ENCODE measurements at places on chromosomes 4 and X.

- no peak for DNase-seq
These were observed 42.3 kb downstream of the RASL11B start for GRCh38 chr4:52904421-52904820.

GRCh38 chr4:20760053-20760452 lies 59.8 kb downstream of the PACRGL start:
- no peak for DNase-seq

DNA sequence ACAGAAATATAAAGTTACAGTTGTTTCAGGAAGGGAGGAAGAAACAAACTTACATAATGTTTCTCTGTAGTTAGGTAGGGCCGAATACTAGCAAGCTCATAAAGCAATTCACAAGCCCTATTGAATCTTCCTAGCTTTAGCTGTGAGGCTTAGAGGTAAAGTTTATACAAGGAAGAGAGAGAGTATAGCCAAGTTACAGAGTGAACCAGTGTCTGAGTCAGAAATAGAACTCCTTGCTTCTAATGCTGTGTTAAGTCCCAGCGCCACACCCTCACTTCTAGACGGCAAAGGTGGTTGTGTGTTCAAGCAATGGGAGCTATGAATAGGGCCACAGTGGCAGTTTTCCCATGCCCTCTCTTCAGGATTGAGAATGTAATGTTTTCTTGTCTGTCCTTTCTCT lies 6.1 kb downstream of the LPAR4 start:
- no peak for DNase-seq

DNA sequence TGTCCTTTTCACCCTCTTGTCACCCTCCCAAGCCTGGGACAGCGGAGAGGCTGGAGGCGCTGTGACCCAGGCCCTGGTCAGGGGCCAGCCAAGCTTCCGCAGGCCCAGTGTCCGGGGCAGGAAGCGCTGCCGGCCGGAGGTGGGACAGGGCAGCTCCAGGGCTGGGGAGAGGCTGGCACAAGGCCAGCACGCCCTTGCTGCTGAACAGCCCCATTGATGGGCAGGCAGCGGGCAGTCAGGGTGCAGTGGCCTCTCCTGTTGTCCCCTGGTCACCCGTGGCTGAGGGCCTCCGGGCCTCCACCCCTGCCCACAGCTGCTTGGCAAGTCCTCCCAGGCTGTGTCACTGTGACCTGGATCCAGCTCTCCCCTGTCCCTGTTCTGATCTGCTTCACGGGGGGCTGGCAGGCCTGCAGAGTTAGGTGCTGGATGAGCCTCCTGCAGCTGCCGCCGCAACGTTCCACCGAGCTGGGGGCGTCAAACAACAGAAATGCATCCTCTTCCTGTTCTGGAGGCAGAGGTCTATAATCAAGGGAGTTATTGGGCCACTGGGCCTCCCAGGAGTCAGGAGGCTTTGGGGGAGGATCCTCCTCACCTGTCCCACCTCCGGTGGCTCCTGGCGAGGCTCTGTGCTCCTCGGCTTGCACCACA lies 107.9 kb downstream of the PSAPL1 start:
- no peak for DNase-seq

DNA sequence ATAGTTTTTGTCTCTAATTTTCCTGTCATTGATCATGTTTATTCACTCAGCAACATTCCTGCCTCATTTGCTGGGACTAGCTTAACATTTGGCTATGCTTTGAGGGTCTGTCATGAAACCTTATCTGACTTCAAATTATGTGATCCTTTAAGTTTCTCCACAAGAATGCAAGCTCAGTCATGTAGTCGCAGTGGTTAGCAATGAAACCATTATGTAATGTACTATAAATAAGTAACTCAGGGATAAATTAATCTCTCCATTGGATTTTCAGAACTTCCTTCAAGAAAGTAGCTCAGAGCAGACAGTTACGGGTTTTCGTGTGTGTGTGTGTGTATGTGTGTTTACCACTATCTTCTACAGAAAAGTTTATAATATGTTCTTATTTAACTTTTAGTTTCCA lies 993.6 kb downstream of the ADGRL3 start:
- no peak for DNase-seq

GRCh38 chr4:11487139-11487538 lies 58.4 kb upstream of the HS3ST1 start:
- DNase-seq, result no peak

DNA sequence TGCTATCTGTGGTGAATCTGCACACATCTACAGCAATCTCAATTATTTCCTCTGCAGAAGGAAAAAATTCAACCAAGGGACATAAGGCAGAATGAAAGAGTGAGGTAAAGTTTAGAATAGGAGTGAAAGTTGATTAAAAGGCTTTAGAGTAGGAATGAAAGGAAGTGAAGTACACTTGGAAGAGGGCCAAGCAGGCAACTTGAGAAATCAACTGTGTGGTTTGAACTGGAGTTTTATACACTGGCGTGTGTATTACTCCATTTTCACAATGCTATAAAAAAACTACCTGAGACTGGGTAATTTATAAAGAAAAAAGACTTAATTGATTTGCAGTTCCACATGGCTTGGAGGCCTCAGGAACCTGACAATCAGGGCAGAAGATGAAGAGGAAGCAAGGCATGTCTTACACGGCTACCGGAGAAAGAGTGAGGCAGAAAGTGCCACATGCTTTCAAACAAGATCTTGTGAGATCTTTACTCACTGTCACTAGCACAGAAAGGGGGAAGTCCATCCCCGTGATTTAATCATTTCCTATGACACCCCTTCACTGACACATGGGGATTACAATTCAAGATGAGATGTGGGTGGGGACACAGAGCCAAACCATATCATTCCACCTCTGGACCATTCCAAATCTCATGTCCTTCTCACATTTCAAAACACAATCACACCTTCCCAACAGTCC lies 234.8 kb downstream of the IL15 start:
- DNase-seq, result peak; percentile 9

DNA sequence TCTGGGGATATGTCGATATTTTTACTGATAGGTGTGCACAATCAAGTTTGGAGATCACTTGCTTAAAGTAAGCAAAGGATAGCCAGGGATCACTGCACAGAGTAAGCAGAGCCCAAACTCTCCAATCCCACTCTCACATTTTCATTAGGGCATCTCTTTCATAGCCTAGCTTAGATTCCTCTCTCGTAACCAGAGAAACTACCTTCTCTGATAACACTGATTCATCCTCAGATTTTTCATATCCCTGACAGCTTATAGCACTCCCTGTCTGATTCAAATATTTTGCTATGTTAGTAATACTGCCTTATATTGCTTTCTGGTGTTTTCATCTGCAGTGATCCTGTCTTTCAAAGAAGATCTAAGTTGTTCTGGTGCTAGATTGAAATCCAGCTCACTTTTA lies 123.7 kb downstream of the CBLL2 start:
- DNase-seq, result no peak

GRCh38 chr4:159604781-159605180 lies 501.9 kb downstream of the RAPGEF2 start:
- no peak for DNase-seq

- no peak for DNase-seq
These were observed 979.3 kb downstream of the GLUD2 start for GRCh38 chrX:122026665-122027064.

DNA sequence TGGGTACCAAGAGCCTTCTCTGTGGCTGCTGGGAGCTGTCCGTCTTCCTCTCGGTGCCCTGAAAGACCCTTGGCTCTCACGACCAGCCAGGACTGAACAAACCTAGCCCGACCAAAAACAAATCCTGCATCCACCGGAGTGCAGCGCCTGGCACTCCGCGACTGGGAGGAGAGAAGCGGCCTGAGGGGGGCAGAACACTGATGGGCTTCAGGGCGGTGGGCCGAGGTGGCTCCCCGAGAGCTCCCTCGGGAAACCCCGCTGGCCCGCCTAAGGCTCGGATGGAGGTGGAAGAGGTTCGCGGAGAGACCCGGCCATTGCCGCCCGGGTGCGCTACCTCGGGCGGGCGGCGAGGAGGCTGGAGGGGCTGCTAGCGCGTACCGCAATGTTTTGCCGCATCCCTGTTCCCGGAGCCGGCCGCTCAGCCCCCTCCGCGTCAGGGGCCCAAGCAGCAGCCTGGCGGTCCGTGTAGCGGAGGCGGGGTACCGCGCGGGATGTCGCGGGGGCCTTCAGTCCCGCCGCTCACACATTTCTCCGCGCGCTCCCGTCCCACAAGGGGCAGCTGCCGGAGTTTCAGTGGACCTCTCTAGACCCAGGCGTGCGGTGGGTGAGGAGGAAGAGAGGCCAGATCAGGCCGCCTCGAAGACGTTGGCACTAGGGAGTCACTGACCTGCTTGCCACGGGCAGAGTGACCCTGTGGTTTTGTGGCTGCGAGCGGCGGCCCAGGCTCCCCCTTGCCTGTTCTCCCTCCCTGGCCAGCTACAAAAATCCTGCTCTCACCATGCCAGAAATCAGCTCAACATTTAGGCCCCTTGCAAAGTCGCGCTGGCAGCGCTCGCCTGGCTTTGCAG lies 2.2 kb downstream of the SLITRK4 start:
- peak; percentile 31 for DNase-seq

DNA sequence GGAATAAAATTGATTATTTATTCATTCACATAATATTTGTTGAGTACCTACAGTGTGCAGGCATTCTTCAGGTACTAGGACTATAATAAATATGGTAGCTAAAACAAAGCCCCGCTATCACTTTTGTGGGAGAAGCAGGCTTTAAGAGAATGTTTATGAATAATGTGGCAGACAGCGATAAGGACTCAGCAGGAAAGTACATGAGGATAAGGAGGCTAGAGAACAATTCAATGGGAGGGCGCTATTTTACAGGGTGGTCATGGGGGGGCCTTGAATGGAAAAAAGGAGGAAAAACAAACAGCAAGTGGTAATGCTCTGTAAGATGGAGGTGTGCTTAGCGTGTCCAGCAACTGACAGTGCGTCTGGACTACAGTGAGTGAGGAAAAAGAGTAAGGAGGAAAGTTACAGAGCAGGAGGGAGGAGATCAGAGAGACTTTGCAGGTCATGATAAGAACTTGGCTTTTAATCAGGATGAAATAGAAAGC lies 264.2 kb upstream of the ETNPPL start:
- no peak for DNase-seq

GRCh38 chr4:30696191-30696590 lies 24.0 kb upstream of the PCDH7 start:
- DNase-seq, result no peak

GRCh38 chr4:52052475-52052780 lies 1.3 kb downstream of the SPATA18 start:
- DNase-seq, result no peak

DNA sequence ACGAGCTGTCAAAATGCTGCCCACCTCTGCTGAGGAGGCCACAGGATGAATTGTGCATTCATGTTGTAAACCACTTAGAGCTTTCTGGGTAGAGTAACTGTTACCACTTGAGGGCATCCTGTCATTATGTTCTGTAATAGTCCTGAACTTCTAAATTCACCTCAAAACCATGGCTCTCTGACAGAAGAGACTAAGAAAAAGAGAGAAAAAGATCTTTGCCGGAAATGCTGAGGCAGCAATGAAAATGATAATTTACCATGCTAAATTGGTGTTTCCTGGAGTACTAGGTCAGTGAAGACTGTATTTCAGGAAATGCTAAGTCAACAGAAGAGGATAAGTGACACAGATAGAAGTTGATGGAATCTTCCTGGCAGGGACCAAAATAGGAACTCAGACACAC lies 942.3 kb upstream of the SLIT2 start:
- no peak for DNase-seq

DNA sequence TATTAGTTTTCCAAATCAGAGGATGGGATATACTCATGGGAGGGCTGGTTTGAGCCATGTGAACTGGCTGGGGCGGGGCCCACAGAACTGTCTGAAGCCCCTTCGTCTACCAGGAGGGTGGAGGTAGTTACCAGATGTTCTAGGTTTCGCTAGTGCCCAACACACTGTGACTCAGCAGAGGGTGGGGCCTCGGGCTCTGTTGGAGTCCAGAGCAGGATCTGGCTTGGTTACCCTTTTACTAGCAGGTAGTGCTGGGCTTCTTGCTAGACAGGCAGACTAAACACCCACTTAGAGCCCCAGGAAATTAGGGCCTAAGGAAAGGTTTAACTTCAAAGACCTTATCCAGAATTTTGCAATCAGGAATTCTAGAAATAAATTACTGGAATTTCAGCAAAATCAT lies 56.2 kb upstream of the CHRDL1 start:
- no peak for DNase-seq

- DNase-seq, result no peak
These were observed 164.6 kb downstream of the MID1IP1 start for GRCh38 chrX:38965888-38966287.

DNA sequence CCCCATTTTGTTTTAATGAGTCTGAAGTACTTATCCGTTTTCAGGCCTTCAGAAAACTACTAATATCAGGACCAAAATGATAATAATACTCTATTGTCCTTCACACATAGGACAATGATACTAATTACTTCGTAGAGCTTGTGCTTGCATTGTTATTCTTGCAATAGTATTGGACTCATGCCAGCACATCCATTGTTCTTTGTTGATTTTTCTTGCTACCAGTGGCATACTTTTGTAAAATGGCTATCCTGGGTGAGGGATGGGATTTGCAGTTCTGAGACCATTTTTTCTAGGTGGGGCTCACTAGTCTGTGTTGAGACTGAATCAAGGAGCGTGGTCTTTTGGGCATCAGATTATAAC lies 195.3 kb downstream of the MAML3 start:
- peak; percentile 70 for DNase-seq

DNA sequence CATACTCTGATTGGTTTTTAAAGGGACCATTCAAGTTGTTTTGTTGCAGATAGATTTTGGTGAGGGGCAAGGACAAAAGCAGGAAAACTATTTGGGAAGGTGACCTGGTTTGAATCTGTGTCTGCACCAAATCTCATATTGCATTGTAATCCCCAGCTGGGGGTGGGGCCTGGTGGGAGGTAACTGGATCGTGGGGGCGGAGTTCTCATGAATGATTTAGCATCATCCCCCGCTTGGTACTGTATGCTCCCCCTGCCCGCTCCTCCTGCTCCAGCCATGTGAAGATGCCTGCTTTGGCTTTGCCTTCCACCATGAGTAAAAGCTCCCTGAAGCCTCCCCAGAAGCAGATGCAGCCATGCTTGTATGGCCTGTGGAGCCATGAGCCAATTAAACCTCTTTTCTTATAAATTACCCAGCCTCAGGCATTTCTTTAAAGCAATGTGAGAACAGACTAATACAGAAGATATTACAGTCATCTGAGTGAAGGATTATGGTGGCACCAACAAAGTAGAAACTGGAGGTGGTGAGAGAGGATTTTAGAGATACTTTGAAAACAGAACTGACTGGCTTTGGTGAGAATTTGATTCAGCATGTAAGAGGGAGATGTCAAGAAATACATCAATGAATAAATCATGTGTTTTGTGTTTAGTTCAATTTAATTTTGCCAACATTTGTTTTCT lies 14.4 kb downstream of the IL21 start:
- DNase-seq, result no peak

DNA sequence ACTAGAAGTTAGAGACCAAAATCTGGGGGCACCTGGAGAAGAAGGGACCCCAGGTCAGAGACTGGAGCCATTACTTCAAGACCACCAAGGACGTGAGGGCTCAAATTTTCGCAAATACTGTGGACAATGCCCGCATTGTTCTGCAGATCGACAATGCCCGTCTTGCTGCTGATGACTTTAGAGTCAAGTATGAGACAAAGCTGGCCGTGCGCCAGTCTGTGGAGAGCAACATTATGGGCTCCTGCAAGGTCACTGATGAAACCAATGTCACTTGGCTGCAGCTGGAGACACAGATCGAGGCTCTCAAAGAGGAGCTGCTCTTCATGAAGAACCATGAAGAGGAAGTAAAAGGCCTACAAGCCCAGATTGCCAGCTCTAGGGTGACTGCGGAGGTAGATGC lies 101.2 kb downstream of the NCAPG start:
- no peak for DNase-seq

- DNase-seq, result no peak
These were observed 55.9 kb upstream of the HGFAC start for GRCh38 chr4:3385711-3386420.

GRCh38 chr4:58144721-58145120 lies 1034.5 kb upstream of the IGFBP7 start:
- DNase-seq, result no peak

Data from NCI-H345 (cell line).